ENCODE measurements at places on chromosomes 16 and 17.

- no peak for DNase-seq
Measured at GRCh38 chr16:81752225-81752875, 26.7 kb upstream of the PLCG2 start.

DNA sequence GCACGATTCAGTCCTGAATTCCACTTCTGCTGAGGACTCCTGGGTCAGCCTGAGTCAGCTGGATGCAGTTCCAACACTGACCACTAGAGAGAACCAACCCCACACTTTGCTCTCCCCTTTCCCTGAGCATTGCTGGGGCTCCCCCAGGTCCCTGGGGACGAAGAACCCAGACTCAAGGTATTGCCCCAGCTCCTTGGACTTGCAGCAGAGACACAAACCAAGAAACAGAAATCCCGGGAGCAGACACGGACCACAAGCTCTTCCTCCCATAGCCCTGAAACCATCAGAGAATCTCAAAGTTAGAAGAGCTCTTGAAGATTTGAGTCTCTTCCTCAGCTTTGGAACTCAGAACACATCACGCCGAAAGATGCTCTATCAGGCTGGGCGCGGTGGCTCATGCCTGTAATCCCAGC lies 678 bp upstream of the GH1 start:
- peak; percentile 29 for DNase-seq

DNA sequence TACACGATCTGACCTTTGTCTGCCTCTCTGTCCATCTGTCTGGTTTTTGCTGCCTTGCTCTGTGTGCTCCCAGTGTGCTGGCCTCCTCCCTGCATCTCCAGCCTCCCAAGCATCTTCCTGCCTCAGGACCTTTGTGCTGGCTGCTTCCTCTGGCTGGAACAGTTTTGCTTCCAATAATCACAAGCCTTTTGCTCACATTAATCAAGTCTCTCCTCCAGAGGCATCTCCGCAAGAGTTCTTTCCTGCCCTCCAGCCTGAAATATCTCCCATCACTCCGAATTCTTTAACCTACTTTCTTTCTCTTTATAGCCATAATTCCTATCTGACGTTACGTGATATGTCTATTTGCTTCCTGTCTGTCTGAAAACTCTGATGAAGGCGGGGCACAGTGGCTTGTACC lies 267.1 kb downstream of the ABCC12 start:
- no peak for DNase-seq

GRCh38 chr16:17471719-17472461 lies 1.1 kb upstream of the XYLT1 start:
- DNase-seq, result no peak

GRCh38 chr16:66270333-66270927 lies 96.1 kb upstream of the CDH5 start:
- peak; percentile 81 for DNase-seq

DNA sequence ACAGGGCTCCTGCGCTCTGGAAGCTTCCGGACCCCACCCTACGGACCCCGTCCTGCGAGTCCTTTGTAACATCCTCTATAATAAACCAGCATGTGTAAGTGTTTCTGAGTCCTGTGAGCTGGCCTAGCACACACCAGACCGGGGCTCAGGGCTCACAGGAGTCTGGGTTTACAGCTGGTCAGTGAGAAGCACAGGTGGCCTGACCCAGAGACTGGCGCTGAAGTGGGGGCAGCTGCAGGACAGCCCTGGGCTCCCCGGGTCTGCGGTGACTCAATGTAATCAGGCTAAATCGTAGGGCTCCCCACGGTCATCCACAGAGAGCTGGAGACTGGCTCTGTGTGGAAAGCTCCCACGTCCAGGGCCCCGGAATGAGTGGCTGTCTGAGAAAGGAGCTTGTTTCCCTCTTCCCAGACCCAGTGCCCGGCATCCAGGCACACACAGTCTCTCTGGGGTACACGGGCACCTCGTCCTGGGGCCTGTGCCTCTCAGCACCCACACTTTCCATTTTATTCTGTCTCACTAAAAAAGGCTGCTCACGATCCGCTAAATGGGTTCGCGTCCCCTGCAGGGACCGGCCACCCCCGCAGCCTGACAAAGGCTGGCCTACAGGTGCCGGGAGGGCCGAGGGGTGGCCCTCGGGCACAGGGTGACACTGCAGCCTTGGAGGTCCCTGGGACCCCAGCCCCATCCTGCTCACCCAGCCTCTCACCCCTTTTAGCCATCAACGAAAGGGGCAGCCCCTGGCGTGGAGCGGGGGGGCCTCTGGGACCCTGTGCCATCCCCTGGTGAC lies 18.9 kb upstream of the CBFA2T3 start:
- no peak for DNase-seq

- no peak for DNase-seq
Measured at GRCh38 chr16:68659412-68660358, 14.6 kb downstream of the CDH3 start.

- no peak for DNase-seq
Measured at GRCh38 chr17:61284174-61284573, 115.5 kb upstream of the TBX2 start.

Data from HAP-1 (cell line).